Peyer's patch (tissue), 4 donors: ENCODE measurements at places on chromosomes 7 and 10. TPM values are rescaled to one million over a fixed set of nuclear protein-coding genes. Genes with fewer than 3 reads are reported as not detected.

DNA sequence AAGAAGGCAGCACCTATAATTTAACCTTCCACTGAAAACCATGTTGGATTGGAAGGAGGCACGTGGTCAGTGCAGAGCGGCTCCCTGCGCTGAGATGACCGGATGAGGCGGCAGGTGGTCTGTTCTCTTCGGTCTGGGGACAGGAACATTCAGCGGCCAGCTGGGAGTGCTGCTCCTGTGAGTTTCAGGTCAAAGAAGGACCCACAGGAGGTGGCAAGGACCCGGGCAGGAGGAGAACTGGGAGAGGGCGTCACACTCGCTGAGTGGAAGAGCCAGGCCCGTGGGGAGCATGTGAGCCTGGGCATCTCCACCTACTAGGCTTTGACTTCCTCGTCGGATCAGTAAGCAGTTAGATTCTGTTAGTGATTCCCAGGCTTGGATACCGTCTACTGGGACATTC, 113.4 kb upstream of the SHH start:
- no peak overlapping the region for H3K27ac ChIP-seq
- H3K4me1 ChIP-seq, result no peaks in the 10 kb centered on the region
- no peaks in the 10 kb centered on the region for H3K27me3 ChIP-seq
- no peak for DNase-seq

GRCh38 chr7:156473476-156474240, 166.9 kb upstream of the RNF32 start:
- no peaks in the 10 kb centered on the region for H3K36me3 ChIP-seq
- no peak overlapping the region for H3K27ac ChIP-seq
- no peak for DNase-seq
- no peaks in the 10 kb centered on the region for H3K27me3 ChIP-seq
- H3K4me1 ChIP-seq, result no peaks in the 10 kb centered on the region

- no peak overlapping the region for H3K4me3 ChIP-seq
- no peaks in the 10 kb centered on the region for H3K4me1 ChIP-seq
- H3K27ac ChIP-seq, result no peak overlapping the region
- no peak for DNase-seq
- H3K36me3 ChIP-seq, result no peaks in the 10 kb centered on the region
- no peaks in the 10 kb centered on the region for H3K27me3 ChIP-seq
These were observed 331.0 kb downstream of the ADARB2 start for GRCh38 chr10:1406132-1406966.

DNA sequence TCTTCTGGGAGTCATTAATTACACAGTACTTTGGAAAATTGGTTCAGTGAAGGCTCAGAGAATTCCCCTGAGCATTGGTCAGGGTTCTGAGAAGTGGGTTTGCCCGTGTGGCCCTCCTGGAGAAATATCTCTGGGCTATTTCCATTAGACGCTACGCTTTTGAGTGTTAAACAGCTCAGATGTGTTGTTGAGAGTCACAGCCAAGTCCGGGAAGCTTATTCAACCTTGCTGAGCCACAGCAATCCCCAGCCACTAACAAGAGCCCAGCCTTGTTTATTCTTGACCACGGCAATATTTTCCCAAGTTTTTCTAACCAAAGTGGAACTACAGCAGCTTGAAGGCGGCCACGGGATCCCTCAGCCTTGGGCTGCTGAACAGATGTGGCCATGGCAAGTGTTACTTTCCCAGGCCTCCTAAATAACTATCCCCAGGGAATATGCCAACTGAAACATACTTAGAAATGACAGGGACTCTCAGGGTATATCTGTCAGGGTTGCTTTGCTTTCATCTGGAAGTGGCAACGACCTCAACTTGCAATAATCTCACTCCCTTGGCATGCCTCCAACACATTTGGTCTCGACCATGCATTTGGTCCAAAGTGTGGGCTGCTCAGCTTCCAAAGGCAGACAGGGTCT, 214.7 kb downstream of the EMX2 start:
- no peaks in the 10 kb centered on the region for H3K36me3 ChIP-seq
- H3K4me3 ChIP-seq, result no peak overlapping the region
- H3K27ac ChIP-seq, result no peak overlapping the region

DNA sequence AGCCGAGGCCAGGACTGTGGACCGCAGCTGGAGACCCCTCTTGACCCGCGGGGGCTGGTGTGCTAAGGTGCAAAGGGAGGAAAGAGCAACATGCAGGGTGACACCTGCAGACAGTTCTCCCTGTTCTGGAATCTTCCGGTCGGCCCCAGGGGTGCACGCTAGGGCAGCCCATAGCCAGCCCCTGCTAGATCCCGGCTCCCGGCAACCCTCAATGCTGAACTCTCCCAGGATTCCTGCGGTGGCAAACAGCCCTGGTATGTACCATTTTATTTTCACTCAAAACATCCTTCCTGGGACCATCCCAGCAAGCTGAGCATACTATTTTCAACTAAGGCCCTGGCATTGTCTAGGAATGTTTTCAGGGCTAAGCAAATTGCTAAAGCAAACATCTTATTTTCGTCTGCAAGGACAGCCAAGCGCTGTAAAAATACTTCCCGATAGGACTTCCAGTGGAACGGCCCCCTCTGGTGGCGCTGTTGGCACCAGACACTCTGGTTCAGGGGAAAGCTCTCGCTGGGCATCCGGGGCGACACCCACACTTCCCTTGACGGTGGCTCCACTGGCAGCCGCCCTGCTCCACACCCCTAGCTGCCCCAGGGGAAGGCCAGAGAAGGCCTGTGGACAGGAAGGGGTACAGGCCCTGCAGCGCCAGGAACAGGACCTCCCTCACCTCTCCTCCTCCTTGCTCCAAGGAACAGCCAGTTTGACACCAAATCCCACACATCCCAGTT, 99.4 kb downstream of the CTBP2 start:
- no peak overlapping the region for H3K4me3 ChIP-seq
- peak; percentile 88 for DNase-seq
- no peaks in the 10 kb centered on the region for H3K27me3 ChIP-seq
- H3K36me3 ChIP-seq, result no peaks in the 10 kb centered on the region

- peak within 1 kb of the TSS; percentile 96 for H3K27ac ChIP-seq
- H3K36me3 ChIP-seq, result no peaks in the 10 kb centered on the region
- peak; percentile 95 for DNase-seq
- H3K4me1 ChIP-seq, result peaks cover 2% of the 10 kb centered on the region
- no peaks in the 10 kb centered on the region for H3K27me3 ChIP-seq
- peak within 1 kb of the TSS; percentile 75 for H3K4me3 ChIP-seq
These were observed at the start of gene TMEM243 for GRCh38 chr7:87219545-87220025. Gene TMEM243, minus strand, starts transcription at chr7:87219732. Its CDS starts 229 bp downstream, at chr7:87219503.

- H3K36me3 ChIP-seq, result no peaks in the 10 kb centered on the region
- no peaks in the 10 kb centered on the region for H3K27me3 ChIP-seq
- peak; percentile 60 for DNase-seq
- H3K4me1 ChIP-seq, result no peaks in the 10 kb centered on the region
- H3K27ac ChIP-seq, result no peak overlapping the region
These were observed 4.3 kb upstream of the YKT6 start for GRCh38 chr7:44196450-44196872.

DNA sequence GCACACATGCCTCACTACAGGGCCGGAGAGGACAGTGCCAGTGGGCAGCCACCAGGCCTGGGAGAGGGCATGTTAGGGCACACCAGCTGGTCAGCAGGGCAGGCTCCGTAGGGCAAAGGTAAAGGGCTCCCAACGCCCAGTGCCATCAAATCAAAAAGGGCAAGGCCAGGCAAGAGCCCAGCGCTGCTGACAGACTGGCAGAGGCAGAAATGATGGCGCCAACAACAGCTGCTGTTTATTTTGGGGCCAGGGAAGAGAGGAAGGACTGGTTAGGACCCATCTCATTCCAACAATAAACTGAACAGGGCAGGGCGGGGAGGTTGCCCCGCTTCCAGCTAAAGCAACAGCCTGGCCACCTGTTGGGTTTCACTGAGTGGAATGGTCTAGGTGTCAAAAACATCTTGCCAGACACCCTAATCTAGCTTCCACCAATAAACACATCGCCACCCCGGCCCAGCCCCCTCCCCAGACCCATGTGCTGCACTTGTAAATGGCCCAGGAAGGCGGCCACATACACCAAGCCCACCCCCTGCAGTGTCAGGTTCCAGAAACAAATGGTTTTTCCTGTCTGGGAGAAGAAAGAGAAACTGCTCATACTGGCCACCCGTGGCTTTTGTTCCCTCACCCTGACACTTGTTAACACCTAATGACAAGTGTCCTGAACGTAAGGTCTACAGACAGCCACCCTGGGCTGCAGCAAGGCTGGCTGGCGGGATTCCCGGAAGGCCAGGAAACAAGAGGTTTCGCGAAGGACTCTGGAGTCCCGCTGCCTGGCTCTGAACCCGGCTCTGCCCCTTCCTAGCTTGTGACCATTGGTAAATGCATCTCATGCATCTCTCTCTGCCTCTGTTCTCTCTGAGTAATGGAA, 15.3 kb downstream of the SH3PXD2A start:
- H3K4me3 ChIP-seq, result no peak overlapping the region
- no peaks in the 10 kb centered on the region for H3K36me3 ChIP-seq
- H3K4me1 ChIP-seq, result peaks cover 6% of the 10 kb centered on the region
- no peak for DNase-seq
- H3K27ac ChIP-seq, result peak overlapping the region; percentile 67
- no peaks in the 10 kb centered on the region for H3K27me3 ChIP-seq

DNA sequence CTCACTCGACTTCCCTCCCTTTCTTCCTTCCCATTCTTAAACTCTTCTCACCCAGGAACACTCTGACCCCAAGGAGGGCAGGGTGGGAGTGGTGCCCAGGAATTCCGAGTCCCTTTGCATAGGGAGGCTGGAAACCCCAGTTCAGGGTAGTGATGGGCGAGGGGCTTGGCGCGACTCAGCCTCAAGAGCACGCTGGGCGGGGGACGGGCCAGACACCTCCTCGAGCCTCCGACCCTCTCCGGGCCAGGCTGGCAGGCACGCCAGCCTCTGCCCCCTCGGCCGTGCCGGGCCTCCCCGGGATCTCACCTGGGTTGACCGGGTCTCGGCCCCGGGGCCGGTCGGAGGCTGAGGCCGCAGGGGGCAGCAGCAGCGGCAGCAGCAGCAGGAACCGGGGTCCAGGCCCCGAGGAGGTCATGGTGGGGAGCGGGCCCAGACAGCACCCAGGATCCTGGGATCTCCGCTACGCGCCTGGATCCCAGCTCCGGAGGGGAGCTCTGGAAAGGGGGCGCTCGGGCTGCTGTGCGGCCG, 457 bp downstream of the PLOD3 start:
- H3K27ac ChIP-seq, result peak overlapping the region; percentile 87
- no peaks in the 10 kb centered on the region for H3K4me1 ChIP-seq
- no peaks in the 10 kb centered on the region for H3K27me3 ChIP-seq
- no peaks in the 10 kb centered on the region for H3K36me3 ChIP-seq
- no peak for DNase-seq
- peak overlapping the region; percentile 67 for H3K4me3 ChIP-seq

DNA sequence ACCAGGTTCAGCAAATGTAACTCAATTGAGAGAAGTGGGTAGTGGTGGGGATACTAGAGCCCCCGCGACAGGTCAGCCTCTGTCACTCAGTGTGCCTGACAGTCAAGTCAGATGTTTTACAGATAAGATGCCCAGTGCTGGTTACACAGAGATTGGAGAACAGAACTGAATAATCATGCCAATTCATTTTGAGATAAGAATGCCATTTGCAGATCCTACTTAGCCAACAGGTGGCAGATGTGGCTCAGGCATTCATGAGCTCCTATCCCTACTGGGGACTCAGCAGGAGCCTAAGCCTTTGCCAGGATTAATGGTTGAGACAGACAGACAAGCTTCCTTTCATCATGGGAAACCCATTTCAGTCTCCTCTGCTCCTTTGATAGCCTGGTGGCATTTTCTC, 137.8 kb downstream of the MAPK8 start:
- no peaks in the 10 kb centered on the region for H3K27me3 ChIP-seq
- no peaks in the 10 kb centered on the region for H3K4me1 ChIP-seq
- H3K4me3 ChIP-seq, result no peak overlapping the region
- peak; percentile 37 for DNase-seq
- H3K36me3 ChIP-seq, result no peaks in the 10 kb centered on the region
- H3K27ac ChIP-seq, result no peak overlapping the region

DNA sequence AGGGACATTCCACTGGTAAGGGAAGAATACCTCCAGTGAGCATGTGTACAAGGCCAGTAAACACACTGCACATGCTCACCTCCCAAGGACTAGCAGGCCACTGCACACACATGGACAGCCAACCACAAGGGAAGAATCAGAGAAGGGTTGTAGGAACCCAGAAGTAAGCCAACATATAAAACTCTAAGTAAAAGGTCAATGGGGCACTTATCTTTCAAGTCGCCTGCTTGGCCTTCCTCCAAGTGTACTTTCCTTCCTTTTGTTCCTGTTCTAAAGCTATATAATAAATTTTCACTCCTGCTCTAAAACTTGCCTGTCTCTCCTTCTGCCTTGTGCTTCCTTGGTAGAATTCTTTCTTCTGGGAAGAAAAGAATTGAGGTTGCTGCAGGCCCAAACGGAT, 33.0 kb downstream of the ORC5 start:
- no peaks in the 10 kb centered on the region for H3K27me3 ChIP-seq
- DNase-seq, result no peak
- H3K36me3 ChIP-seq, result no peaks in the 10 kb centered on the region
- H3K4me3 ChIP-seq, result no peak overlapping the region

DNA sequence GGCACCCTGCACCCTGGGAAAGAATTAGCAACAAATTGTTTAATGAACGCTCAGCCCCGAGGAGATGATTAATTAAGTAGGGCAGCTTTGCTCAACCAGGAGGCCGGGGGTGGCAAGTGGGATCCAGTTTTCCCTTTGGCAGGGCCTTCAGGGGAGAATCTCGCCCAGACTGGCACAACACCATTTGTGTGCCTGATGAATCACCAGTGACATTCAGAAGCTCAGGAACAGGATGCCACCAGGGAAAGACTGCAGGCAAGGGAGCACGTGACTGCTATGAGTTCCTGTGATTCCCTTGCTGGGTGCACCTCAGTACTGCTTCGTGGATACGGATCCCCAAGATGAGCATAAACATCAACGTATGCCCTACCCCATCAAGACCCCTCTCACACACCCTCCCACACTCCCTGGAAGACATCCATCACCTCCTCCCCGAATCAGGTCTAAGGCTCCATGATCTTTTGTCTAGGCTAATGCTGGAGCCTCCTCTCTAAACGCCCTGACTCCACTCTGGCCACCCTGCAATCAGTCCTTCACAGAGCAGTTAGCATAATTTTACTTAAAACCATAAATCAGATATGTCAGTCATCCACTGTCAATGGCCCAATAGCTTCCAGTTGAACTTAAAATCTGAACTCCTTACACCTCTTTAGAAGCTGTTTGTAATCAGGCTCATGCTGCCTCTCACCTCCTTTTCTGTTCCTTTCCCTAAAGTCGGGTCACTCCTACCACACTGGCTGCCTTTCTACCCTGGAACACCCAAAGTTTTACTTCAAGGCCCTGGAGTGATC, 109.2 kb upstream of the AGK start:
- no peak overlapping the region for H3K27ac ChIP-seq
- no peaks in the 10 kb centered on the region for H3K36me3 ChIP-seq
- DNase-seq, result no peak
- no peak overlapping the region for H3K4me3 ChIP-seq

- H3K27ac ChIP-seq, result peak overlapping the region; percentile 60
- H3K4me1 ChIP-seq, result peaks cover 6% of the 10 kb centered on the region
- H3K27me3 ChIP-seq, result no peaks in the 10 kb centered on the region
These were observed 100.4 kb downstream of the RGS10 start for GRCh38 chr10:119441921-119442757.

The PIP gene
- not detected for total RNA-seq

The C10orf143 gene
- not detected for total RNA-seq

The SNX13 gene
- 60.3 TPM for total RNA-seq

The ANKRD61 gene
- total RNA-seq, result not detected

The EPDR1 gene
- total RNA-seq, result 17.6 TPM

The AZGP1 gene
- 3.3 TPM for total RNA-seq

The CLRN3 gene
- total RNA-seq, result 7.4 TPM
